Stimulated activated CD4-positive, alpha-beta T cell treated with anti-CD3 and anti-CD28 coated beads, Interleukin-15, amount 100 ng/mL, for 1 hour (primary cell): ENCODE measurements at places on chromosomes 16 and 17.
A peak's percentile ranks its signal among the peaks of the same experiment; 100 is the strongest.

DNA sequence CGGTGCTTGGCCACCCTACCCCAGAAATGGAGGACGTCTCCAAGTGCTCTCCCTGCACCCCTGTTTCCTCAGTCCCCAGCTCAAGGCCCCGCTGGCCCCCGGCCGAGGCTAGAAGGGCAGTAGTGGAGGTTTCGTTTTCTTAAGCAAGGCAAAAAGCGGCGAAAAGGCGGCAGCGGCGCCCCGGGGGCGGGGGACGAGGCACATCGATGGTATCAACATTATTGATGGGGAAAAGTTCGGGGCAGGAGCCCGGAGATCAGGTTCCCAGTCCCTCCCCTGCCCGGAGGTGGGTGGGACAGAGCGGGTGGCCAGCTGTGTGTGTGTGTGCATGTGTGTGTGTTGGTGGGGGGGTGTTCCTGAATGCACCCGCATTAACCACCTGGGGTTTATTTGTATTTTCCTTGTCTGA, 4.1 kb upstream of the SALL1 start:
- no peak for DNase-seq

DNA sequence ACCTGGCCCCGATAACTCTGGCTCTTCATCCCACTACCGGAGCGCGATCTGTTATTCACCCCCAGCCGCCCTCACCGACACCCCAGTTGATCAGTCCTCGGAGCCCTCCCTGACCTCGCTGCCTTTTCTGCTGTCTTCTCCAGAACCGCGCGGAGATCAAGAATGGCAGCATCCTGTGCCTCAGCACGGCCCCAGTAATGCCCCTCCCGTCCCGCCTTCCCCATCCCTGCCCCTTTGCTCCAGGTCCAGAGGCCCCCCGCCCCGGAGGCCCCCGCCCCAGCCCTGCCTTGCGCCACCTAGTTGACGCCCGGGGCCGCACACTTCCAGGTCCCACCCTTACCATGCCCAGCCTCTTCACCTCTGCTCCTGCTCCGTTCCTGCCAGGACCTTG, 872 bp downstream of the ELMO3 start:
- DNase-seq = no peak

DNA sequence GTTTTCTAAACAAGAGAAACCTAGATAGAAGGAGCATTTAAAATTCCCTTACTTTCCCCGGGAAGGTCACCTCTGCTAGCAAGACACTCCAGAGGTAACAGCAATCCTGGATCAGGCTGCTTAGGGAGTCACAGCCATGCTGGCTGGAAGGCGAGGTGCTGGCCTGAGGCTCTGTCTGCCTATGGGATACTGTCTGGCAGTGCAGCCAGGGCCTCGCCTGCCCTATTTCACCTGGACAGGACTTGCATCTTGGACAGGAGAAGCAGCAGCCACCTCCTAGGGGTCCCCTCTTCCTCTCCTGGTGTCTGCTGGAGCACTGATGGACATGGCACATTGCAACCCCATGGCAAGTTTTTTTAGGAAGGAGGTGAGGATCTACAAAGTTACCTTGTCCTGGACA, 15.1 kb downstream of the FA2H start:
- no peak for DNase-seq

GRCh38 chr16:9340526-9341256, 249.2 kb downstream of the HAPSTR1 start:
- no peak for DNase-seq

- DNase-seq = peak; percentile 88
Measured at GRCh38 chr17:44968225-44969143, at the start of gene C1QL1. C1QL1 (minus strand) TSS chr17:44968303; CDS start chr17:44968048, 255 bp downstream.

GRCh38 chr17:78307887-78308638, 51.8 kb downstream of the SOCS3 start:
- DNase-seq = no peak

GRCh38 chr16:30628628-30629540, 18.7 kb upstream of the ZNF689 start:
- peak; percentile 80 for DNase-seq
